ENCODE measurements at places on chromosomes 5 and 9.

- DNase-seq: no peak
Observed at GRCh38 chr5:82879089-82879488, 198.1 kb downstream of the TMEM167A start.

GRCh38 chr9:116003397-116003796 is 150.2 kb upstream of the PAPPA start:
- no peak for DNase-seq

- DNase-seq: no peak
Observed at GRCh38 chr9:92590377-92590776, 54.6 kb upstream of the ECM2 start.

DNA sequence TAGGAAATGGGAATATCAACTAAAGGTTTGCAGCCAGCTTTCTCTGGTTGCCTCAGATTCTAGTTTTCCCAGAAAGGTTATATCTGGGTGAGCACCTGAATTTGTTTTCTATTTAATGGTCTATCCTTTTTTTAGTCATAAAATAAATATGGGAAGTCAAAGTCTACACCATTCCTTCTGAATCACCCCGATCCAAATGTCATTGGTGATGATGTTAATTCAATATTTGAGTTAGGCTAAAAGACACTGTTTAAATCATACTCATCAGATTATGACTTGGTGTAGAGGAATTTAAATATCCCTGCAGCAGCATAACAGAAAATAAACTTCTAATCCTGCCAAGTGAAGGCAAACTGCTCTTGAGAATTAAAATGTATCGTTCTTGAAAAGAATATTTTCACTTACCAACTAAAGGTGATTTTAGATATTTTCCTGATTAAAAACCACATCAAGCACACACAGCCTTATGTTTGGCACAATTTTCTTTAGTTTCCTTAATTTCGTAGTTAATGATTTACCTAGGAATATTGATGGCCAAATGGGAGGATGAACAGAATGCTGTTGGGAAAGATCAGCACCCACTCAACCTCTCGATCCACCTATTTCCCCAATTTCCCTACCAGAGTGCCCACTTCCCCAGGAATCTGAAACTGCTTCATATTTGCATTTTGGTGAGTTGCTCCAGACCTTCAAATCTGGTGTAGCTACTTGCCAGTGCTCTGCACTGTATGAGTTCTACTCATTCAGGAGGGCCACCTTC is 103.1 kb upstream of the TSLP start:
- no peak for DNase-seq

DNA sequence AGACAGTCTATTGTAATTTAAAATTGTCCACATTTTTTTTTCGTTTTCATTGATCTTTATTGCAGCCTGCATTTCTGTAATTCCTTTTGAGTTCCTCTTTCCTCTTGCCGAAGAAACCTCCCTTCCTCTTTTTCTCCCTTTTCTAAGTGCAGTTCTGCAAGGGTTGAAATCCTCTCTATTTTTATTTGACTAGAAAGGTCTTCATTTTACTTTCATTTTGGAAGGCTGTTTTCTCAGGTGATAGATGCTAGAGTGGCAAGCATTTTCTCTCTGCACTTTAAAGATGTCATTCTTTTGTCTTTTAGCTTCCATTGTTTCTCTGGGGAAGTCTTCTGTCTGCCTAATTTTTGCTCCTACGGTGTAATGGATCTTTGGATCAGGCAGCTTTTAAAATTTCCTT is 248.5 kb downstream of the SMARCA2 start:
- DNase-seq: no peak

DNA sequence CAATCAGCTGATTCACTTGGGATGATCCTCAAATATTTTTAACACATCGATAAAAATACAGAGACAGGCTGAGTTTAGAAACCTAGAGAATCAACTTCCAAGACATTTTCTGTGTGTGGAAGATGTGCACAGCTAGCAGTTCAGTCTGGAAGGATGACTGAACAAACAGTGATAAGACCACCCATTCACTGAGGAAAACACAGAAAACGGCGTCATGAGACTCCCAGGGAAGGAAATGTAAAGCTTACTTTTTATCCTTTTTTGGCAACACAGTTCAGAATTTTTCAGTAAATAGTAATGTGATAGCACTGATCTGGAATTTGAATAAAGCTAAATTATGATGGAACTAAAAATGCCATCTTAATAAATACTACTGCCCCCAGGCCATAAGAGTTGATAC is 277.6 kb downstream of the SEMA5A start:
- no peak for DNase-seq

- DNase-seq: no peak
Observed at GRCh38 chr5:139446956-139447779, 7.8 kb upstream of the DNAJC18 start.

- DNase-seq: no peak
Observed at GRCh38 chr5:133778636-133779035, 166.3 kb upstream of the FSTL4 start.

- DNase-seq: no peak
Observed at GRCh38 chr9:14907696-14908095, 2.5 kb downstream of the FREM1 start.

- DNase-seq: no peak
Observed at GRCh38 chr5:96084874-96085506, 123.3 kb upstream of the ELL2 start.

DNA sequence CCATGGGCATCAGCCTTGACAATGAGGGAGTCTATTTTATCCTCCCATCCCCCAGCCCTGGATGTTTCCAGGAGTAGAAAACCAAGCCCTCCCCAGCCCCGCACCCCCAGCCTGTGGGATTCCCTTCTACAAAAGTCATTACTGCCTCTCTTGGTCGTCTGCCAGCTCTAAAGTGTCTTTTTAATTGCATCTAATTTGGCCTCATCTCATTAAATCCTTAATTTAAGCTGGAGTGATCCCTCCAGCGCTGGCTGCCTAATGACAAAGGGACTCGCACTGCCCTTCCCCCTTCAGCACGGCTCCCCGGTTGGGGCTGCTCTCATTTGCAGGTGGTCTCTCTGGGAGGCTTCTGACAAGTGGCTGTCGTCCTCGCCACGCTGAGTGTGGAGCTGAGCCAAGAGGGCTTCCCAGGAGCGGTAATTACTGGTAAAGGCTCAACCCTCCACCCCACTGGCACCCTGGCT is 107.9 kb upstream of the ALDH1B1 start:
- DNase-seq: no peak

DNA sequence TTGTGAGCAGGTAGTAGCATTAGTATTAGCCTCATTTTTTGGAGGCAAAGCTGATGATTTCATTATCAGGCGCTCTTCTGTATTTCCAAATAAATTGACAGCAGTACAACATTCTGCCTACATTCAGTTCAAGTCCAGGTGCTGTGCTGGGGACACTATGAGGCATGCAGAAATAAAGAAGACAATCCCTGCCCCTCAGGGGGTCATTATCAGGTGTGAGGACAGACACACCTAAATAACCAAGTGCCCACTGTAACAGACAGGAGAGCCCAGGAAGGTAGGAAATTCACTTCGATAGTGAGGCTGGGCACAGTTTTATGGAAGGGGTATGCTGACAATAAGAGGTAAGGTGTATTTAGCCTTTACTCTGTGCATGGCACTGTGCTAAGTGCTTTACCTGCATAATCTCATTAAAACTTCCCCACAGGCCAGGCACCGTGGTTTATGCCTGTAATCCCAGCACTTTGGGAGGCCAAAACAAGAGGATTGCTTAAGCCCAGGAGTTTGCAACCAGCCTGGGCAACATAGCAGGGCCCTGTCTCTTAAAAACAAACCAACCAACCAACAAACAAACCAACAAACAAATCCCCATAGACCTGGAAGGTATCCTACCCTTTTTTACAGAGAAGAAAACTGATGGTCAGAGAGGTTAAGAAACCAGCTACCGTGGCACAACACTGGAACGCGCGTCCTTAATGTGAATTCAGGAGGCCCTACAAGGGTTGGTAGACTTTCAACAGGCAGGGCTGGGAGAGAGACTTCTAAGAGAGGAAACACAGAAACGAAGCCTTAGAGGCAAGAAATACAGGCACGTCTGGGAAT is 17.5 kb upstream of the GPX3 start:
- no peak for DNase-seq

DNA sequence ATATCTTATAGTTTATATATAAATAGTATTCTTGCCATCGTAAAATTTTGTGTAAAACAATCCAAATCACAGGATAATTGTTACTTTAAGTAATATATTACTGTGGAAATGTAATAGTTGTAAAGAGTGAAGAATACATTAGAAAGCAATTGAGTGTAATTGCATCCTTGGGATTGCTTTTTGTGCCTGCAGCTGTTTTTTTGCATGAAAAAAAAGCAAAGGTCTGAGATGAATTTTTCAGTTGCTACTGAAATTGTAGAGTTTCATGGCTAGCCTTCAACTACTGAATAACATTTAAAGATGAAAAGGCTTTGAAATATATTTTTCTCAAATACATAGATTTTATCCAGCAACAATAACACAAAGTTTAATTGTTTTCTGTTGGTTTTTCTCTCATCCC is 232.0 kb upstream of the FAM174A start:
- no peak for DNase-seq

Measured in CD4-positive, alpha-beta T cell treated with Interleukin-4 for 4 hours (primary cell).